ENCODE measurements at places on chromosomes 6 and 20.
A peak's percentile ranks its signal among the peaks of the same experiment; 100 is the strongest.

GRCh38 chr20:59726281-59726595 is 121.9 kb downstream of the PHACTR3 start:
- DNase-seq: no peak

DNA sequence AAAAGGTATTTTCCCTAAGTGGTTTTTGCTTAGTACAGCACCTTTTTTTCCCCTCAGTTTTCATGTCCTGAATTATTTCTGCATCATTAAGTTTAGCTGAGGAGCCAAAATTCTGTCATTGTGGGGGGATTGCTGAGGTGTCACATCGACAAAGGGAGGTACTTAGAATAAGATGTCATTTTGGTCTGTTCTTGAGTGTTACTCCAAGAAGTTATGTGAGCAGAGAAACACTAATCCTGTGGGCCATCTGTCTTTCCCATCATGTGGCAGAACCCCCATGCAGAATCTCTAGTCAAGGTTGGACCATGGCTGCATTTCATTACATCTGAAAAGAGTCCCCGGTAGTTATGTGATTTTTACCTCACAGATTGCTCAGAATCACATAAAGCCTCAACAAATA is 167.8 kb upstream of the CENPW start:
- DNase-seq: no peak

GRCh38 chr6:2857580-2858337 is 16.1 kb upstream of the SERPINB1 start:
- DNase-seq: peak; percentile 91

DNA sequence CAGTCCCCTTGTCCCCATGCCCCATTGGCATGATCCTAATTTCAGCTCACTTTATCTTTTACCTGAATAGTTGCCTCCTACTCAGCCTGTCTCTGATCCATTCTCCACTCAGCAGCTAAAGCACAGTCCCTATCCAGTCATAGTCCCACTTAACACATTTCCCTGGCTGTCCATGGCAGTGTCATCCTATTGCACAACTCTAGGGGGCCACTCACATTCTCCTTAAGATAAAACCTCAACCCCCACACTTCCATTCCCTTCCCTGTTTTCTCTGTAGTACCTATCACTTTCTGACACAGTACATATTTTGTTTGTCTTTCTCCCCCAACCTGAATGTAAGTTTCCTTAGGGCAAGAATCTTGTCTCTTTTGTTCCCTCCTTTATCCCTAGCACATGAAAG is 220.9 kb upstream of the PLN start:
- no peak for DNase-seq

GRCh38 chr6:167472148-167472547 is 147.3 kb downstream of the TTLL2 start:
- DNase-seq: no peak

DNA sequence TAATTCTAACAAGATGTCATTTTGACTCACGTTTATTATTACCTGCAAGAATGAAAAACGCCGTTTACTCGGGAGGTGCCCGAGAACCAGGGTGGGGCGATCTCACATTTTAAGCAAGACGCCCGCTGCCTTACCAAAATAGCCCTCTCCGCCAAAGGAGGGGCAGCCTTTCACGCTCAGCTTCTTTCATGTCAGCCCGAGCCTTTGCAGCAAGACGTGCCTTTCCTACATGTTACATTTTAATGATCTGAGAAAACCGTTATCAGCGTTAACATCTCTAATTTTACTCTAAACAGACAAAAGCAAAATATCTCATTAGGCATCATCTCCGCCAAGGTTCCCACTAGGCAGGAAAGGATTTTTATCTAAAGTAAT is 2.0 kb downstream of the BACH2 start:
- no peak for DNase-seq

- DNase-seq: peak; percentile 77
These were observed 21.0 kb downstream of the OGFRL1 start for GRCh38 chr6:71309656-71310055.

- DNase-seq: no peak
These were observed 843 bp upstream of the HEY2 start for GRCh38 chr6:125748406-125749172.

- DNase-seq: no peak
These were observed 48.3 kb downstream of the AKAP7 start for GRCh38 chr6:131183427-131184095.

- DNase-seq: no peak
These were observed 163.6 kb upstream of the CST7 start for GRCh38 chr20:24785141-24786110.

GRCh38 chr20:21490105-21490504 is 23.8 kb downstream of the NKX2-2 start:
- no peak for DNase-seq

DNA sequence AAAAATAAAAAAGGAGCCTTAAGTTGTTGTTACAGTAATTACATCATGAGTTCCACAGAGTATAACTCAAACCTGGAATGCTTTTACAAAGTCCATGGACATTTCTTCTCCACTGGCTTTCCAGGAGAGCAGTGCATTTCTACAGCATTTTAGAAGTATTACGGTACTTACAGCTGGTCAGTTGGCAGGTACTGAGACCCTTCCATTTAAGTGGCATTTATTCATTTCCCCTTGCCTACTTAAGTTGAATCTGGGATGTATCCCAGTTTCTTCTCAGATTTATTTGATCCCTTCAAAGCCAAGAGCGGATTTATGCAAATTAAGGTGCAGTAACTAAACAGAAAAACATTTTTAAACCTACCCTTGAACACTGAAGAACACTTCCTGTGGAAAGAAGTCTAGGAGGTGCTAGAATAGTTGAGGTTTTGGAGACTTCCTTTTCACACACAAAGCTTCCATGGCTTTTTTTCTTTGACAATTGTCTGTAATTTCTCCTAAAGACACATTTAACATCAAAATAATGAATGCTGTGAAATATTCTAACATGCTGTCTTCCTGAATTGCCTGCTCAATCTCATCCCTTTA is 3.4 kb downstream of the PRDM13 start:
- no peak for DNase-seq

- DNase-seq: peak; percentile 32
These were observed 243.7 kb upstream of the RREB1 start for GRCh38 chr6:6863970-6864639.

DNA sequence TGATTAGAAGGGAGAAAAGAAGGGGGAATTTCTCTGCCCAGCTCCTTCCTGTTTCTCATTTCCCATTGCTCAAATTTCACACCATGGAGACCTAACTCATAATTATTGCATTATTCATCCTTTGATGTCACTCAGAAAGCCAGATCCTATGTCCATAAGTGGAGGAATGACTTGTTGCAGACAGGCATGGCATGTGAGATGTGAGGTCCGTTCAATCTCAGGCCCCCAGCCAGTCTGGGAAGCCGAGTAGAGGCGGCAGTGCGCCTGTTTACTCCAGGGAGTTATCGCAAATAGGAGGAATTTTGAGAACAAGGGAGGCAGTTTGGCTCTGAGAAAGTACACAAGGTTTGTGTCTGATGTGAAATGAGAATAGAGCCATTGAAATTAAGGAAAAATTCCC is 26.9 kb upstream of the MOCS1 start:
- no peak for DNase-seq

GRCh38 chr6:68343901-68344300 is 291.2 kb upstream of the ADGRB3 start:
- DNase-seq: peak; percentile 31

GRCh38 chr20:53642196-53643030 is 48.8 kb upstream of the ZNF217 start:
- DNase-seq: peak; percentile 66

- no peak for DNase-seq
These were observed 45.9 kb downstream of the RARS2 start for GRCh38 chr6:87543696-87544473.

- no peak for DNase-seq
These were observed 163.9 kb upstream of the NT5E start for GRCh38 chr6:85285934-85286333.

GRCh38 chr6:90460051-90460450 is 126.8 kb downstream of the MAP3K7 start:
- DNase-seq: no peak

DNA sequence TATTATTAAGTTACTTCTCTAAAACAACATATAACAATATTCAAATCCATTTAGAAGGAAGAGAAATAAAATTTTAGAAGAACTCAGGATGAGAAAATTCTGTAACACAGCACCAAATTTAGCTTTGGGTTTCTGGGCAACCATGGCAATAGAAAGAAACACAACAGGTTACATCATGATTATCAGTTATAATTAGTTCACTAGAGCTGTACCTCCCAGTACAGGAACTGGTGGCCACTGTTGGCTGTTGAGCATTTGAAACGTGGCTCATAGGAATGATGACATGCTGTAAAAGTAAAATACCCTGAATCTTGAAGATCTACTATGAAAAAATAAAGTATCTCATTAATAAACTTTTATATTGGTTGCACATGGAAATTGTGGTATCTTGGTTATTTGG is 23.7 kb upstream of the MAP3K4 start:
- no peak for DNase-seq

DNA sequence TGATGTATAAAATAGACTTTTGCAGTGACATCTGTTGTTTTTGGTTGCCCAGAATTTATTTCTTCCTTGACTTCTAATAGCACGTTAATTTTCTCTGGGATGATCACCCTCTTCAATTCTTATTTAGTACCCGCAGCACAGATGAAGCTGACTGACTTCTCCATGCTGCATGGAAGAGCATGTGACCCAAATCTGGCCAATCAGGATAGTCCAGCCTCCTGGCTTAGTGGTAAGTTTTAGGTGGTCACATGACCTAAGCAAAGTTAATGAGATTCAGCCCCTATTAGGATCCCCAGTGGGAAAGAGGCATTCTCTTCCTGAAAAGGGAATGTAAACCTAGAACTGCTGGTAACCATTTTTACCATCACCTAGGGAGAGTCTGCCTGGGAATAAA is 13.8 kb upstream of the SIRT5 start:
- DNase-seq: no peak

- DNase-seq: no peak
These were observed 30.9 kb downstream of the MAP3K5 start for GRCh38 chr6:136761227-136761922.

DNA sequence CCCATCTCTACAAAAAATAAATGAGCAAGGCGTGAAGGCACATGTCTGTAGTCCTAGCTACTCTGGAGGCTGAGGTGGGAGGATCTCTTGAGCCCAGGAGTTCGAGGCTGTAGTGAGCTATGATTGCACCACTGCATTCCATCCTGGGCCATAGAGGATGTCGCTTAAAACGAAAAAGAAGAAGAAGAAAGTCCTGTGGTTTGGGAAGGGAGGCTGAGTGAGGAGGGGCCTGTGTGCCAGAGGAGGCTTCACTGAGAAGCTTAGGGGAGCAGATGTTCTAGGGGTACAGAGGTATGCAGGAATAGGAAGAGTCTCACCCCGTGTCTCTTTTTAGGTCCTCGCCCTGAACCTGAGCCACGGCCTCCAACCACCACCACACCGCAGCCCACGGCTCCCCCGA is 4.2 kb downstream of the MMP9 start:
- no peak for DNase-seq

GRCh38 chr6:8177721-8178120 is 75.4 kb upstream of the EEF1E1 start:
- DNase-seq: no peak

- DNase-seq: no peak
These were observed 4.5 kb downstream of the BCAS4 start for GRCh38 chr20:50799176-50799889.

- no peak for DNase-seq
These were observed 77.4 kb upstream of the ENPP5 start for GRCh38 chr6:46248143-46248542.

DNA sequence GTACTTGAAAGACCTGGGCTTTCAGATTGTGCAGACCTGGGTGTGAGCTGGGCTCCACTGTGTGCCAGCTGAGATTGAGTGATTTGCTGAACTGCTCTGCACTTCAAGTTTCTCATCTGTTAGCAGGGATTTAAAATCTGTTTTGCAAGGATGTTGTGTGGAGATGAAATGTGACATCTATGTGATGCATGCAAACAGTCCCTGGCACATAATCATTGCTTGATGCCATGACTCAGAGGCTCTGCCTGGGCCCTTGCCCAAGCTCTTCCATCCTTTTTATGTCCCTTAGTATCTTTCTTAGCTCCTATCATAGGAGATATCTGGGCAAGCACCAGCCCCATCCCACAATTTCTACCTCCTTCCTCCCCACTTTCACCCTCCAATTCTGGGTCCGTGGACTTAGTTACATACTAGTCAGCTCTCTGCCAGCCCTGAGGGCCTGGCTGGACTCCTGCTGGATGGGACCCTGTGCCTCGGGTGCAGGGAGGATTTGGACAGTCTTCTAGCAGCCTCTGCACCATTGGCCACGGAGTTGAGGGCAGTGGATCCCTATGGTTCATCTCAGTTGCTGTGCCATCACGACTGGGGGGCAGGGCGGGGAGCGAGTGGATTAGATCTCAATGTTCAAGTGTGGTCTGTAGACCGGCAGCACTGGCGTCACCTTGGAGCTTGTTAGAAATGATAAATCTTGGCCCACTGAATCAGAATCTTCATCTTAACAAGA is 103.6 kb downstream of the MAP3K7 start:
- peak; percentile 31 for DNase-seq

- no peak for DNase-seq
These were observed 32.7 kb downstream of the CYP24A1 start for GRCh38 chr20:54140927-54141566.

DNA sequence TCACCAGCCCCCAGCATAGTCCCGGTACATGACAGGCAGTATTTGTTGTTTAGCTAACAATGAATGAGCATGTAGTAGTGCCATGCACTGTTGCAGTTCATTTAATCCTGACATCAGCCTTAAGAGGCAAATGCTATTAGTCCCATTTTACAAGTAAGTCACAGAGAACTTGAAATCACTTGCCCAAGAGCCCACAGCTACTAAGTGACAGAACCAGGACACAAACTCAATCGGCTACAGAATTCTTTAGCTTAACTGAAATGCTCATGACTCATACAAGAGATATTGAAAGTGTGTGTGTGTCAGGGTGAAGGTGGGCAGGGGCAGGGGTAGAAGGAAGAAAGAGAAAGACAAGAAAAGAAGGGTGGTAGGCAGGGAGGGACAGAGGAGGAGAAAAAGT is 52.7 kb downstream of the UNC5CL start:
- no peak for DNase-seq

DNA sequence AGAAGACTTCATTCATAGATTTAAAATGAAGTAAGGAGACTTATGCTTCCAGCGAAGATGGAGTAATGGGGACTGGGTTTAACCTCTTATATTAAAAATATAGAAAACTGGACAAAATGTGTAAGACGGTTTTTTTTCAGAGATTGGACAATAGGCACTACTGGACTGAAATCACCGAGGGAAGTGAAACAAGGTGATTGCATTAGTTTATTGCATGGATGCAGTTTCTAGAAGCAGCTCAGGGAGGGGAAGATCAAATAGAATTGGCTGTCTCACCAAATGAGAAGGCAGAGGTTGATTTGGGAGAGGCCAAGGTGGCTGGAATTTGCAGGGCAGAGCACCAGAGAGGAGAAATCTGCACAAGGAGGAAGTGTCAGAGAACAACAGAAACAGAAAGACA is 162.6 kb downstream of the DNAH8 start:
- DNase-seq: peak; percentile 23

GRCh38 chr20:40640667-40641066 is 48.4 kb downstream of the MAFB start:
- peak; percentile 45 for DNase-seq

- DNase-seq: no peak
These were observed 29.2 kb upstream of the ALDH8A1 start for GRCh38 chr6:134979142-134979541.

Measured in suppressor macrophage treated with lipopolysaccharide for 1 hour (primary cell).